ENCODE measurements at places on chromosomes 5 and 9. TPM values are rescaled to one million over a fixed set of nuclear protein-coding genes. Genes with fewer than 3 reads are reported as not detected.

DNA sequence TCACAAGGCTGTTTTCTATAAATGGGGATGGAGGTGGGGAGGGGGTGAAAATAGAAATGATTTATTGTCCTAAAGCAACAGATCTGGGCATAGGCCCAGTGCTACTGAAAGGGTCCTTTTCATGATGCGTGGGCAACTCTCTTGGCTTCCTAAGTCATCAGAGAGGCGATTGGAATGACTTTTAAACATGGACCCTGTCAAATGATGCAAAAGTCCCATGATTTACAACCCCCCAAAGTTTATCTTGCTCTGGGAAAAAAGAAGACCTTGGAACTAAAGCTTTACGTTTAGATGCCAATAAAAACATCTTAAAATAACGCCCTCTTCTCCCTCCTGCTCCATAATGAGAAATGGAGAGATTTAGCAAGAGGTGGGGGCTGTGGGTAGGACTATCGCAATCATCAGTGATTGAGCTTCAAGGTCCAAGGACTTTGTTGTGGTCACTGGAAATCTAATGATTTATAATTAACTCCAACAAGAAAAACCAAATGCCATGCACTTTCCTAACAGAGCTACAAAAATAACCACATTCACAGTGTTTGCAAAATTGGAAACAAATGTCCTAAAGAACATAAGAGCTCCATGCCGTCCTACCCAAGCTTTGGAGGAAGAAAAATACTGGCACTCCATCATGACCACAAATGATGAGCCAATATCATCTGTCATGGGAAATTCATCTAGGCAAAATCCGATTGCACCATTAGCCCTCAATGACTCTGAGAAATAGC, 167.5 kb upstream of the CLINT1 start:
- no peak for DNase-seq

DNA sequence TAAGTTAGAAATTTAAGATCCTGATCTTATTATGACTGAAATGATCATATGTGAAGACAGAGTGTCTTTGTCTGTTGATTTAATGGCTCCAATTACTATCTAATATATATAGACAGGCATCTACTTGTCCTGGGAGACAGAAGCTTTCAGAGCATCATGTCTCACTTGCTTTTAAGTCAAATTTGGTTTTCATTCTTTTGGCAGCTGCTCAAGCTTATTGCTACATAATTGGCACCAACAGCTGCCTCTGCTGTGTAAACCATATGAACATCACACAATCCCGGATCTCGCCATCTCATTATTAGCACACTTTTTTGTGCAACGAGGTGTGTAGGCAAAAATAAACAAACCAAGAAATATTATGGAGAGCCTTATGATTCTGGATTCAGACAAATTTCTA, 1717.9 kb downstream of the EFNA5 start:
- no peak for DNase-seq

DNA sequence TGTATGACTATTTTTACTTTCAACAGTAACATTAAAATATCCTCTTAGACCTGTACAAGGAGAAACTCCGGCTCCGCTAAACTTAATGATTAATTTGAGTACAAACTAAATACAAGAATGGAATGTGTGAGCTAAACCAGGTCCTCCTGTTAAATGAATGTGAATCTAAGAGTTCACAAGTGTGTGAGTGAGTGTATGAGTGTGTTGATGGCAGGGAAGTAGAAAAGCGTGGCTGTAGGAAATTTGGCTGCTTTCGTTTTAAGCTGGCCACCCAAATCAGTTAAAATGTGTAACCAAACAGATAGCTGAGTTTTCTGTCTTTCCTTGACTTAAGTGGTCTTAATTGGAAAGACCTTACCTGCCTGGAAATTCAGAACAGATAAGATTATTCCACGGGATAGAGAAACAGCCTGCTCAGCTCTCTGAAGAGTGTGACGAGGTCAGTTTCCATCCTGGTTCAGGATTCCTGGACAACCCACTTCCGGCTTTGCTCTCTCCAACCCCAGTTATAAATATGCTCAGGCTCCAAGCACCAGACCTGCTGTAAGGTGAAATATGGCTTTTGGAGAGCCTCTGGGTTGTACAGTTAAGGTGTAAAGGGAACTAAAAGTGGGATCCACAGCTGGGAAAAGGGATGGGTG, 908.6 kb upstream of the EDIL3 start:
- no peak for DNase-seq

- no peak for DNase-seq
Observed at GRCh38 chr5:125602184-125602583, 821.0 kb upstream of the GRAMD2B start.

DNA sequence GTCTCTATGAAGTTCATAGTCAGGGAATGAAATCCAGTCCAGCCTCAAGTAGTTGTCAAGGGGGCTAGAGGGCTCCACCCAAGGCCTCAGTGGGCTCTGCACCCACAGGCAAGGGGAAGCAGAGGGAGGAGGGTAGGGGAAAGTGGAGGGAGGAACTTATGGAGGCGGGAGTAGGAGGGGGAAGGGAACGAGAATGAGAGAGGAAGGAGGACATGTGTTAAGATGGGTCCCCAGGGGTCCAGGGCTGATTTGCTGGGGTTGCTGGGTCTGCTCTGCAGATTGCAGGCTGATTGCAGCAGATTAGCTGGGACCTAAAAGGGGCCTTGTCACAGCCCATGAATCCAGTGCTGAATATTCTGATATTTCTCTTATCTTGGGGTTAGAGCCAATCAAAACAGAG, 166.9 kb upstream of the IL12B start:
- no peak for DNase-seq

GRCh38 chr9:123329329-123329955, 26.6 kb upstream of the CRB2 start:
- DNase-seq = no peak

- DNase-seq = no peak
Observed at GRCh38 chr9:21210311-21210710, 3.4 kb upstream of the IFNA10 start.

- no peak for DNase-seq
Observed at GRCh38 chr5:143347698-143348344, 55.7 kb downstream of the NR3C1 start.

- DNase-seq = no peak
Observed at GRCh38 chr5:32521481-32521880, 63.9 kb upstream of the SUB1 start.

- no peak for DNase-seq
Observed at GRCh38 chr9:35481347-35481975, 8.4 kb upstream of the RUSC2 start.

GRCh38 chr9:18623221-18624079, 149.5 kb downstream of the ADAMTSL1 start:
- no peak for DNase-seq

- no peak for DNase-seq
Observed at GRCh38 chr5:173572431-173573125, 43.9 kb downstream of the BOD1 start.

GRCh38 chr9:133067813-133068212, 6.0 kb downstream of the CEL start:
- DNase-seq = no peak

- DNase-seq = no peak
Observed at GRCh38 chr9:99964336-99964735, 57.9 kb downstream of the STX17 start.

GRCh38 chr5:162248107-162248713, 180.6 kb downstream of the GABRG2 start:
- DNase-seq = no peak

GRCh38 chr9:71761938-71762353, 6.4 kb downstream of the CEMIP2 start:
- no peak for DNase-seq

- peak; percentile 53 for DNase-seq
Observed at GRCh38 chr5:172509405-172509781, 55.1 kb upstream of the SH3PXD2B start.

GRCh38 chr9:87720173-87720572, 5.7 kb upstream of the CTSL start:
- DNase-seq = no peak

GRCh38 chr9:85897848-85898247, 43.1 kb upstream of the NAA35 start:
- DNase-seq = no peak

GRCh38 chr9:16434526-16434925, 435.9 kb downstream of the BNC2 start:
- no peak for DNase-seq

DNA sequence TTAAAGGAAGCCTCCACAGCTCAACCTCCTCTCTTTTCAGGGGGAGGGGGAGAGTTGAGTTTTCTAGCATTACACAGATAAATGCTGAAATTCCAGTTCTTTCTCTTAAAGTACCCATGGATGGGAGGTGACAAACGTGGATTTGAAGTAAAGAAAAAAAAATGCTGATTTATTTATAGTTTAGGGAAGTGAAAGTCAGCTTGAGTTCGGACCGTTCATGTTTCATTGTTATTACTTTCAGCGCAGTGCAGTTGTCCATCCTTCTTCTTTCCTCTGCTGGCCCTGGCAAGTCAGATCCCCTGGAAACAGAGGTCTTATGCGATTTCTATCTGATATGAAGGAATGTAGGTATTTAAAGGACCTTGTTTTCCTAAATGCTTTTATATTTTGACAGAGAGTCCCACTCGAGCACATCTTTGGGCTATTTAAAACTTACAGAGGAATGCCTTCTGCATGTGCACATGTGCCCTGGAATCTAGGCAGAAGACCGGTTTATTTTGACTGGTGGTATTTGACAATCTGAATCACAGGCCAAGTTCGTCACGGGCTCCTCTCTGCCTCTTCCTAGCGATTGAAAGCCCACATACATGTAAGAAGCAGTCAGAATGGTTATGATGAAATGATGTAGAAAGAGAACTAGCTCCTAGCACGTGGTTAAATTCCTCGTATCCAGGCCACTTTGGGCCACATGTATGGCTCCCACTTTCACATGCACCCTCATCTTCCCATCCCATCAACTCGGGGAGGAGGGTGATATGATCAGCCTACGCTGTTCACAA, 385.2 kb upstream of the KLF4 start:
- DNase-seq = no peak

- DNase-seq = no peak
Observed at GRCh38 chr5:123460296-123460729, 37.1 kb upstream of the CEP120 start.

GRCh38 chr9:111919875-111920274, 23.3 kb downstream of the UGCG start:
- DNase-seq = no peak

The FOXD4 gene
- 0.45 TPM for total RNA-seq

The CCDC183 gene
- 2.5 TPM for total RNA-seq

The FAM78A gene
- 4.2 TPM for total RNA-seq

The TLE1 gene
- 56.6 TPM for total RNA-seq

The FER gene
- total RNA-seq = 99.2 TPM

The EGFLAM gene
- total RNA-seq = 48.2 TPM

The UBAC1 gene
- 35.2 TPM for total RNA-seq

The GZMA gene
- 5.3 TPM for total RNA-seq

The CCNO gene
- 0.22 TPM for total RNA-seq

The SLC25A25 gene
- 21.0 TPM for total RNA-seq

The CERT1 gene
- total RNA-seq = 44.6 TPM

The ADCY2 gene
- total RNA-seq = 10.0 TPM

The TMEM203 gene
- total RNA-seq = 25.6 TPM

The TAF11L9 gene
- total RNA-seq = not detected

The ANKRD55 gene
- not detected for total RNA-seq

The NCS1 gene
- 11.7 TPM for total RNA-seq

The IQGAP2 gene
- total RNA-seq = 57.5 TPM

The CCDC192 gene
- total RNA-seq = 1.2 TPM

The FEM1C gene
- total RNA-seq = 20.7 TPM

The CARD6 gene
- 10.9 TPM for total RNA-seq

All from sciatic nerve (tissue), 2 donors.